ENCODE measurements at places on chromosomes 4 and X. TPM values are rescaled to one million over a fixed set of nuclear protein-coding genes. Genes with fewer than 3 reads are reported as not detected.

- no peak for DNase-seq
Measured at GRCh38 chr4:95181243-95181995, 367.4 kb downstream of the UNC5C start.

GRCh38 chr4:8897251-8898167 is 25.9 kb upstream of the HMX1 start:
- DNase-seq: no peak

GRCh38 chr4:169209388-169209883 is 61.3 kb downstream of the SH3RF1 start:
- DNase-seq: no peak

DNA sequence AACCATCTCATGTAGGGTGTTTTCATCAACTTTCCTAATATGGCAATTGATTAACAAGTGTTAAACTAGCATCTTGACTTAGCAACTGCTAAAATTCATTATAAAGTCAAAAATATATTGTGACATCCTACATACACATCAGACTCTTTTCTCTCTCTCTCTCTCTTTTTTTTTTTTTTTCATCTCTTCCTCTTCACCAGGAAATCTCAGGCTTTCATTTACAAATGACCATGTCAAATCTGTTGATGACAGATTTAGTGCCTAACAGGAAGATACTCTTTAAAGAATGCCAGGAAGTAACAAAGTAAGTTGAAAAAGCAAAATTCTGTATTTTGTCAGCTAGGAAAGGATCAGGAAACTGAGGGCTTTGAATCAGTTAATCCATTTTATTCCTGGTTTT is 365.5 kb downstream of the PCDH7 start:
- DNase-seq: no peak

GRCh38 chr4:165947019-165947418 is 74.0 kb downstream of the TLL1 start:
- no peak for DNase-seq

DNA sequence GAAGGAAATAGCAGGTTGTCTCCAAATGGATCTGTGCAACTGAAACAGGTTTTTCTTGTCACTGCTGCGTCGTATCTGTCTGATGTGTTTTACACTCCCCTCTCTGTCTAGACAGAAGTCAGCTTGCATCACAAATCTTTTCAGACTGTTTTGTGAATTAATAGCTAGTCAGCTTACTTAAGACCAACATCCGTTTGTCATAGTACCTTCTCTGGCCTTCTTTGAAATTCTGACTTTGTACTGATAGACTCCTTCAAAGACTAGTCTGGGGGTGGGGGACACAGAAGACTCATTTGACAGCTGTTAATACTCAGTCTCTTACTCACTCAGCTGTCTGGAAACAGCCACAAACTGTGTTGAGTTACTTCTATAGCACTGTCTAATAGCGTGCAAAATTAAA is 197.8 kb downstream of the PALLD start:
- DNase-seq: no peak

DNA sequence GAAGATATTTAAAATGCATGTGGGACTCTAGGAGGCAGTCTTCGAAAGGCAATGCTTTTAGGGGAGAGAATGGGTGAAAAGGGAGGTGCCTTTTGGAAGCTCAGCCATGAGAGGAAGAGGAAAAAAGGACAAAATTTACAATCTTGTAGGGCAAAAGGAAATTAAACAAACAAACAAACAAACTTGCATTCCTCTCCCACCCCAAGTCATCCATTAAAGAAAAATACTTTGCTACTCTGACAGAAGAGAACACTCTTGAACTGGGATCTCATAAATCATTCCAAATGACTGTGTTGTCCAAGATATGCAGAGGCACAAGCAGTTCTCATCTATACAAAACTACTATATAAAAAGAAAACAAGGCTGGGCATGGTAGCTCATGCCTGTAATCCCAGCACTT is 46.7 kb downstream of the HELQ start:
- DNase-seq: no peak

- DNase-seq: no peak
Measured at GRCh38 chr4:47386561-47387235, 76.8 kb downstream of the COMMD8 start.

DNA sequence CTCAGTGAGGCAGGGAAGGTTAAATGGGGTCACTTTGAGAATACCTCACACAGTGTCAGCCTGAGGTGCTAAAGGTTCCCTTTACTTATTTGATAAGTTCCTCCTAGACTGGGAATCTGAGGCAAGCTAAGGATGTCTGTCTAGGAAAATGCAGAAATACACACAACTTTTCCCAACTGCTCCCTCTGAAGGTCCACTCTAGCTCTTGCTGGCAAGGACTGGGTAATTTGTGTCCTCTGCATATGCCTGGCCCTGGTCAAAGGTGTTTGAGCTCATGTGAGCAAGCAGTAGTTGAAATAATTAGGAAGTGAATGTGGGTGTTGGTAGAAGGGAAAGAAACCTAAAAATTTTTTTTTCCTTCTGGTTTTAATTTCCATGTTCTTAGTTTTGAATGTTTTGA is 21.3 kb downstream of the TXLNG start:
- DNase-seq: no peak

NALF2 gene
- not detected for total RNA-seq

F11 gene
- not detected for total RNA-seq

HMX1 gene
- 3.5 TPM for total RNA-seq

GLRA3 gene
- not detected for total RNA-seq

Measured in osteocyte (in vitro differentiated cells).